PC-3 (cell line): ENCODE measurements at places on chromosomes 3 and 15.

- no peak overlapping the region for H3K4me3 ChIP-seq
- no peak overlapping the region for H3K27ac ChIP-seq
- no peaks in the 10 kb centered on the region for H3K4me1 ChIP-seq
- no peak for DNase-seq
Observed at GRCh38 chr3:74426571-74426970, 187.9 kb downstream of the CNTN3 start.

DNA sequence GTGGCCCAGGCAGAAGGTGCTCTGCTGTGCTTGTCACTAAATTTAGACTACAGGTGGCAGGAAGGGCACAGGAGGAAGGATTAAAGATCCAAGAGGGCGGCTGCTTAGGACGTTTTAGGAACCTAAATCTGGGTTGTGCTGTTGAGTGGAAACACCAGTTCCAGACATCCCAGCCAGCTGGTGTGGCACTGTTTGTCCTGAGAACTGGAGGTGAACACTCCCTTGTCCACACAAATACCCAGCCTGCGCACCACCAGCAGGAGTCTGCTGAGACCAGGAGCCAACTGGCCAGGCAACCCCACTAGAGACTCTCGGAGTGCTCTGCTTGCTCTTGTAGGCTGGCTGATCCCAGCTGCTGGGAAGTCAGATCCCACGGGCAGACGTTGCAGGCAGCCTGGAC is 30.3 kb upstream of the UACA start:
- H3K27ac ChIP-seq, result peak overlapping the region; percentile 94
- H3K36me3 ChIP-seq, result no peaks in the 10 kb centered on the region
- H3K27me3 ChIP-seq, result no peaks in the 10 kb centered on the region
- DNase-seq, result no peak
- no peak overlapping the region for H3K4me3 ChIP-seq

DNA sequence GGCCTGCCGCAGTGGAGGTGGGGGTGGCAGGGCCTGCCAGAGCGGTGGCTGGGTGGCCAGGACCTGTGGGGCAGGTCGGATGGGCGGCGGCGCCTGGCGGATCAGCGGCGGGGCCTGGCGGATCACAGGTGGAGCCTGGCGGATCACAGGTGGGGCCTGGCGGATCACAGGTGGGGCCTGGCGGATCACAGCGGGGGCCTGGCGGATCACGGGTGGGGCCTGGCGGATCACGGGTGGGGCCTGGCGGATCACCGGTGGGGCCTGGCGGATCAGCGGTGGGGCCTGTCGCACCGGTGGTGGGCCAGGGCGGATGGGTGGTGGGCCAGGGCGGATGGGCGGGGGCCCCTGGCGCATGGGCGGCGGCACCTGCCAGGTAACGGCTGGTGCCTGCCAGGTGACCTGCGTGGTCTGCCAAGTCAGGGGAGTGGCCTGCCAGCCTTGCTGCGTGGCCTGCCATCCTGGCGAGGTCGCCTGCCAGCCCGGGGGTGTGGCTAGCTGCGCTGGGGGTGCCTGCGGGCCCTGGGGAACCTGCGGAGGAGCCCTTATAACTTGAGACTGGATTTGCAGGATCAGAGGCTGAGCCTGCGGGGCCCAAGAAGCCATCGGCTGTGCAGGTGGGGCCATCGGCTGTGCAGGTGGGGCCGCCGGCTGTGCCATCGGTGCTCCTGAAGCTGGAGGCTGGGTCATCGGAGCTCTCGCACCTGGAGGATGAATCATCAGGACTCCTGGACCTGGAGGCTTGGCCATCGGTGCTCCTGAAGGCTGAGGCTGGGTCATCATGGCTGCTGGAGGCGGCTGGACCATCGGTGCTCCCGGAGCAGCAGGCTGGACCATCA is 1.3 kb downstream of the MAGEL2 start:
- H3K27ac ChIP-seq, result no peak overlapping the region
- no peaks in the 10 kb centered on the region for H3K36me3 ChIP-seq
- peaks cover 37% of the 10 kb centered on the region for H3K27me3 ChIP-seq
- H3K4me3 ChIP-seq, result no peak overlapping the region
- DNase-seq, result no peak
- H3K4me1 ChIP-seq, result no peaks in the 10 kb centered on the region

- H3K36me3 ChIP-seq, result peaks cover 3% of the 10 kb centered on the region; the same call in 1 of the 2 replicates
- no peak for DNase-seq
Observed at GRCh38 chr15:101185770-101186169, 66.1 kb downstream of the CHSY1 start.

- no peak for DNase-seq
- no peaks in the 10 kb centered on the region for H3K27me3 ChIP-seq
- H3K4me1 ChIP-seq, result no peaks in the 10 kb centered on the region
- no peaks in the 10 kb centered on the region for H3K36me3 ChIP-seq
- H3K4me3 ChIP-seq, result no peak overlapping the region
Observed at GRCh38 chr3:13569641-13570390, 20.9 kb downstream of the FBLN2 start.

GRCh38 chr15:25185791-25186190 is 231.0 kb downstream of the SNRPN start:
- H3K4me1 ChIP-seq, result no peaks in the 10 kb centered on the region
- H3K27me3 ChIP-seq, result no peaks in the 10 kb centered on the region
- H3K4me3 ChIP-seq, result no peak overlapping the region
- no peak for DNase-seq
- no peaks in the 10 kb centered on the region for H3K36me3 ChIP-seq

- H3K27ac ChIP-seq, result no peak overlapping the region
- H3K27me3 ChIP-seq, result no peaks in the 10 kb centered on the region
- peaks cover 65% of the 10 kb centered on the region for H3K36me3 ChIP-seq
- DNase-seq, result no peak
- H3K4me3 ChIP-seq, result no peak overlapping the region
Observed at GRCh38 chr3:37326801-37327200, 152.4 kb upstream of the LRRFIP2 start.

- no peaks in the 10 kb centered on the region for H3K27me3 ChIP-seq
- no peak overlapping the region for H3K27ac ChIP-seq
Observed at GRCh38 chr15:95295896-95296625, 1034.4 kb upstream of the NR2F2 start.

DNA sequence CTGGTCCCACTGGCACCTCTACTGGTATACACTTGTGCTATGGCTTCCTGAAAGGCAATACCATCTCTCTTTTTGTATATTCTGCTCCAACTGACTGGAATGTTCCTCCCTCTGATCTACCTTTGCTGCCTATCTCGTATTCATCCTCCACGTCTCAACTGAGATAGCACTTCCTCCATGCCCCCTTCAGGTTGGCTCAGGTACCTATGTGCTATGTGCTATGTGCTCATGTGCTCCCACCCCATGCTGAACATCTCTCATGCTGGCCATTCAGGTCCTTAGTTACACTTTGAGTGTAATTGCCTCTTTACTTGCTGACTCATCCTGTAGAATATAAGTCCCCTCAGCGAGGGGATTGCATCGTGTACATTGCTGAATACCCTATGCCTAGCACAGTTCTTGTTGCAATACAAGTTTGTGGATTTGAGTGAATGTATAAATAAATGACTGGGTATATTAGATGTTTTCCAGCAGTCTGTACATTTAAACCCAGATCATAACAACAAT is 156.9 kb downstream of the SOX2 start:
- no peak overlapping the region for H3K27ac ChIP-seq
- no peaks in the 10 kb centered on the region for H3K36me3 ChIP-seq
- H3K4me1 ChIP-seq, result no peaks in the 10 kb centered on the region
- DNase-seq, result no peak
- H3K27me3 ChIP-seq, result no peaks in the 10 kb centered on the region

DNA sequence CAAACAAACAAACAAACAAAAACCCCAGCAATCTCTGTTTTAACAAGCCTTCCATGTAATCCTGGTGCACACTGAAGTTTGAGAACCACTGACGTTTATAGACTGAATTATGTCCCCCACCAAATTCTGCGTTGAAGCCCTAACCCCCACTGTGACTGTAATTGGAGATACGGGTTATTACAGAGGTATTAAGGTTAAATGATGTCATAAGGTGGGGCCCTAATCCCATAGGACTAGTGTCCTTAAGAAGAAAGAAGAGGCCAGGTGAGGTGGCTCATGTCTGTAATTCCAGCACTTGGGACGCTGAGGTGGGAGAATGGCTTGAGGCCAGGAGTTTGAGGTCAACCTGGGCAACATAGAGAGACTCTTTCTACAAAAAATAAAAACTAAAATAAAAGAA is 42.4 kb upstream of the TM4SF1 start:
- H3K27ac ChIP-seq, result no peak overlapping the region
- no peak for DNase-seq
- H3K4me1 ChIP-seq, result peaks cover 15% of the 10 kb centered on the region

DNA sequence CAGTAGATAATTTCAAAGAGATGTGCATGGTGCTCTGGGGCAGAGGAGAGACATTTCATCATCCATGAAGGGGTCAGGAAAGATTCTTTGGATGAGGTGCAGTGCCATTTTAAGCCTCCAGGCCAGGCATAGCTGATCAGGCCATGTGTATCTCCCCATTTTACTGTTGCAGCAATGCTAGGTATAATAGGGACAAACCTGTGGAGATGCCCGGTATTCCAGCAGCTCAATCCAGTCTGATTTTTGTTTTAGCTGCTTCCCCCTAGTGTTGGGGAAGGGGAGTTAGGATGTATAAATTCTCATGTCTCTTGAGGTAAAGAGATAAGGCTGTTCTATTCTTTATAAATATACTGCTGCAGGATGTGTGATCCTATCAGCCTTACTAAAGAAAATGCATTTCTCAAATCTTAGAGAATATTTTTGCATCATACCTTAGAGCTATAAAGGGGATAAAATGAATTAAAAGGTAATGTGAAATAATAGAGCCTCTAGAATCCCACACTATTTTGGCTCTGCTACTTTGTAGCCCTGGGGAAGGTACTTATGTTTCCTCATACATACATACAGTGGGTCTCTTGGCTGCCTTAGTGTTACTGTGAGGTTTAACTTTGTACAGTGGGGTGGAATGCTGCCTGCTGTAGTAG is 5.2 kb downstream of the CDV3 start:
- peak; percentile 63 for DNase-seq
- H3K36me3 ChIP-seq, result peaks cover 60% of the 10 kb centered on the region
- H3K27ac ChIP-seq, result no peak overlapping the region
- no peaks in the 10 kb centered on the region for H3K27me3 ChIP-seq
- peak overlapping the region; percentile 19; the same call in 1 of the 2 replicates for H3K4me3 ChIP-seq

DNA sequence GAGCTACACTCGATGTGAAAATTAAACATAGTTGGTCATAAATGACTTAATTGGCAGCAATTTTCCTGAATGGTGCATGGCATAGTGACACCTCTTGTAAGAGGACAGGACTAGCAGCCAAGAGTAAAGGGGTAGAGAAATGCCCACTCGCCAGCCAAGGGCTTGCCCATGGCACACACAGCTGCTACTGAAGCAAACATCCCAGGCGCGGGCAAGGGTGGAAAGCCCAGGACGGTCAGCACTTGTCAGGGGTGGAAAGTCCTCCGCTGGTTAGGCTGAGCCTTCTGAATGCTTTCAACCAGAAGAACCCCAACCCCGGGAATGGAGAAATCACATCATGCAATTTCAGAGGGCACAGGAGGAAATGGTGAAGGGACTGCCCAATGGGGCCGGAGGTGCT is 31.6 kb downstream of the BDH1 start:
- H3K27ac ChIP-seq, result no peak overlapping the region
- DNase-seq, result no peak
- peaks cover 10% of the 10 kb centered on the region for H3K4me1 ChIP-seq
- no peaks in the 10 kb centered on the region for H3K27me3 ChIP-seq
- H3K36me3 ChIP-seq, result no peaks in the 10 kb centered on the region
- H3K4me3 ChIP-seq, result no peak overlapping the region

- peaks cover 37% of the 10 kb centered on the region for H3K4me1 ChIP-seq
- H3K27me3 ChIP-seq, result no peaks in the 10 kb centered on the region
- no peak overlapping the region for H3K4me3 ChIP-seq
Observed at GRCh38 chr15:100095541-100096247, 246.1 kb downstream of the ADAMTS17 start.

DNA sequence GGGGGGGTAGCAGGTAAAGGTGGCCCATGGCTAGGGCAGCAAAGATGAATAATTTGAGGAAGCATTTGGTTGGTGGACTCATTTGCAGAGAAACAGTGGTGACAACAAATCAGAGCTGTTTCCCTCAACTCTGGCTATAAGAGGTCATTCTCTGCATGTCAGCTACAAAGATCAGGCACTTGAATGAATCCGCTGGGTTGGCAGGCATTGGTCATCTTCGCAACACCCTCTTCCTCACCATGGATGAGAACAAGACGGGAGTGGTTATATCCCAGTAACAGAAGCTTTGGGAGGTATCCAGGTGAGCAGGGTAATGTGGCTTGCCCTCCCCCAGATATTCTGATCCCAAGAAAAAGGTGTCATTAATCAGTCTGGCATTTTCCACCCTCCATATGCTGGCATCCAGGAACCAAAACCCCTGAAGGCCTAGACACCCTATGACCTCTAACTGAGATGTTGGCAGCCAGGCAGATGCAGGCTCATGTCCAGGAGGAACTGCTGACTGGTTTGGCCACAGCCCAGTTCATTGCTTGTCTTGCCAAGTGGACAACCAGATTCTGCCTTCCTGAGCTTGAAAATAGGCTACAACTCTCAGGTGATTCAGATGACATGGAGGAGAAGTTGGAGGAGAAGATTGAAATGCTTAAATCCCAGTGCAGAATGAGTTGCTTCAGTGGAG is 108.9 kb upstream of the TRIM42 start:
- no peak overlapping the region for H3K27ac ChIP-seq
- no peaks in the 10 kb centered on the region for H3K4me1 ChIP-seq
- no peaks in the 10 kb centered on the region for H3K36me3 ChIP-seq

- peak overlapping the region; percentile 65 for H3K4me3 ChIP-seq
- H3K36me3 ChIP-seq, result no peaks in the 10 kb centered on the region
- no peak overlapping the region for H3K27ac ChIP-seq
Observed at GRCh38 chr15:29968099-29968894, 114.5 kb upstream of the GOLGA8J start.

DNA sequence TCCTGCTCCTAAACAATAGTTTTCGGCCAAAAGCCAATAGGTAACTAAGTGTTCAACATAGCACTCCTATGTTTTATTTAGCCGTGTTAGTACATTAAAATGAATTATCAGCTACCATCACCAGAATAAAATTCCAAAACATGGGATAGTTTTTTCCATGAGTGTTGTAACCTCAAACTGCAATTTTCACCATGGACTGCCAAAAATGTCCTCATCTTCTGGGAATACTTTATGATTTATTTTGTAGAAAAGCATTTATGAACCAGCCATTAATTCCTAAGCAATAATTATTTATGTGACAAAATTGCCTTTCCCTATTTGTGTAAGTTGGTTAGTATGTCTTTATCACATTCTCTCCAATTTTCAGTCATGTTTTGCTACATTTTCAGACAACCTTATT is 438.1 kb downstream of the NAALADL2 start:
- no peak for DNase-seq
- H3K4me3 ChIP-seq, result no peak overlapping the region
- no peak overlapping the region for H3K27ac ChIP-seq
- H3K4me1 ChIP-seq, result 0 out of 2 replicates have a peak, but pooled peaks cover 10% of the 10 kb centered on the region

- H3K27ac ChIP-seq, result no peak overlapping the region
- H3K4me3 ChIP-seq, result no peak overlapping the region
- no peaks in the 10 kb centered on the region for H3K36me3 ChIP-seq
- DNase-seq, result no peak
- no peaks in the 10 kb centered on the region for H3K4me1 ChIP-seq
Observed at GRCh38 chr15:92725171-92725570, 69.6 kb upstream of the FAM174B start.

GRCh38 chr3:101513419-101513986 is 491 bp upstream of the SENP7 start:
- H3K36me3 ChIP-seq, result no peaks in the 10 kb centered on the region
- DNase-seq, result no peak
- H3K4me1 ChIP-seq, result peaks cover 38% of the 10 kb centered on the region
- H3K27ac ChIP-seq, result peak overlapping the region; percentile 67
